ENCODE measurements at places on chromosomes 5 and 9. TPM values are rescaled to one million over a fixed set of nuclear protein-coding genes. Genes with fewer than 3 reads are reported as not detected.
A peak's percentile ranks its signal among the peaks of the same experiment; 100 is the strongest.

SHLD3 gene
- 3.1 TPM for total RNA-seq

DNA sequence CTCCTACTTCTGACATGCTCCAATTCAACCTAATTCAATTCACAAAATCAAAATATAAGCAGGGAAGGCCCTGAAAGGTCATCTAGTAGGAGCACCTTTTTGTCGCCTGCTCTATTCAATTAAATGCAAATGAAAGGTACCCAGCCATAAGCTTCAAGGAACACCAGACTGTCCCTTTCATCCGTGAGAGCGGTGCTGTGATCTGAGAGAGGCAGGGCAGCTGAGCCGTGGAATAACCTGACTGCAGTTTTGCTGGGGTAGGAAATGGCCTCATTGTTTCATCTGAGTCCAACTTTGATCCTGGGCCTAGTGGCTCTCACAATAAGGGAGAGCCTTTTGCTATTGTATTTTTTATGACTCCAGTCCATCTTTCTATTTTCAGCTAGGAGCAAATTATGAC is 39.8 kb upstream of the GLRA1 start:
- no peak for DNase-seq

DNA sequence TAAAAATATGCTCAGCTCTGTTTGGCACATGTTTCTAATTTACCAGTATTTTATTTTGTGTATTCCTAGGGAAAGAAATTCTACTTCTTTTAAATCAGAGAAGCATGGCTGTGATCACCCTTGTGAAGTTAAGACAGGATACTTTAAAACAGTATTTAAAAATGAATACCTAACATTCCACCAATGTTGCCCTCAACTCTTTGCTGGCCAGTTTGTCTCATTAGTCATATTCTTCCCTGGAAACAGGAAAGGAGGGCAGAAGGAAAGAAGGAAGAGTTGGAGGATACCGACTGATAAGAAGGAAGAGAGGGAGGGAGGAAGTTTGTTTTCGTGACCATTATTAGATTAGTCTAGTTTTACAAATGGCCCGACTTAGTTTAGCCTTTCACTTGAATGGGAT is 137.4 kb downstream of the PLK2 start:
- no peak for DNase-seq

ADAMTS16 gene
- 2.8 TPM for total RNA-seq

PITX1 gene
- total RNA-seq = not detected

DNA sequence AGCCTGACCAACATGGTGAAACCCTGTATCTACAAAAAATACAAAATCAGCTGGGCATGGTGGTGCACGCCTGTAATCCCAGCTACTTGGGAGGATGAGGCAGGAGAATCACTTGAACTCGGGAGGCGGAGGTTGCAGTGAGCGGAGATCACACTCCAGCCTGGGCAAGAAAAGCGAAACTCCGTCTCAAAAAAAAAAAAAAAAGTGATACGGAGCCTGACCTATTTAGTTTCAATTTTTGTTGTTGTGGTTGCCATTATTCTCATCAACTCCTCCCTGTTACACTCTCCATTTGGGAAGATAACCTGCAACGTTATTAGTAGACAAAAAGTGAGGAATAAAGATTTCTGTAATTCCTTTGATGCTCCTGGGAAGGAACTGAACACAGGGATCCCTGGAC is 1.3 kb downstream of the STOM start:
- no peak for DNase-seq

- no peak for DNase-seq
Measured at GRCh38 chr5:158869092-158869491, 230.6 kb downstream of the EBF1 start.

- no peak for DNase-seq
Measured at GRCh38 chr9:82554381-82554780, 508.6 kb downstream of the RASEF start.

GRCh38 chr5:23208959-23209431 is 298.4 kb upstream of the PRDM9 start:
- DNase-seq = peak; percentile 23
